Stimulated activated CD4-positive, alpha-beta T cell treated with anti-CD3 and anti-CD28 coated beads, Interleukin-15, amount 100 ng/mL, for 1 hour (primary cell): ENCODE measurements at places on chromosomes 2 and 18.

- DNase-seq, result no peak
These were observed 179.1 kb downstream of the ANKRD44 start for GRCh38 chr2:197131558-197131855.

GRCh38 chr2:241417626-241418025 is 61.5 kb downstream of the FARP2 start:
- no peak for DNase-seq

DNA sequence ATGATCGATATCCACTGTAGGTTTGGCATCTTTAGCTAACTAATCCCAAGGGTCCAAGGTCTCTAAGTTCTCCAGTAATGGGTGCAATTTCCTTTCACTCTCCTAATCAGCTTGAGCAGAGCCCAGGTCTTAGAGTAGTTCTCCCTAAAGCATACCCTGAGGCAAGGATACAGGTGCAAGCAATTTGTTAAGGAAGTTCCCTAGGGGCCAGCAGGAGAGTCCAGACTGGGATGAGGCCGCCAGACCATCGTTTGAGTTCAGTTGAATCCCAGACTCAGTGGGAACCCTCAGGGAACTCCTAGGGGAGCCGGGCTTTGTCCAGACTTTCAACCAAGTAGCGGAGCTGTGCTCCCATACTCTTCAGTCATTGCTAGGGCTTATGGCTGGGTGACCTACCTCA is 835.4 kb upstream of the CDH2 start:
- DNase-seq, result no peak

GRCh38 chr2:70633508-70633907 is 79.9 kb upstream of the TGFA start:
- DNase-seq, result no peak

GRCh38 chr18:58526425-58527284 is 102.2 kb downstream of the ALPK2 start:
- no peak for DNase-seq

GRCh38 chr18:55079481-55080355 is 120.5 kb upstream of the CCDC68 start:
- DNase-seq, result no peak

DNA sequence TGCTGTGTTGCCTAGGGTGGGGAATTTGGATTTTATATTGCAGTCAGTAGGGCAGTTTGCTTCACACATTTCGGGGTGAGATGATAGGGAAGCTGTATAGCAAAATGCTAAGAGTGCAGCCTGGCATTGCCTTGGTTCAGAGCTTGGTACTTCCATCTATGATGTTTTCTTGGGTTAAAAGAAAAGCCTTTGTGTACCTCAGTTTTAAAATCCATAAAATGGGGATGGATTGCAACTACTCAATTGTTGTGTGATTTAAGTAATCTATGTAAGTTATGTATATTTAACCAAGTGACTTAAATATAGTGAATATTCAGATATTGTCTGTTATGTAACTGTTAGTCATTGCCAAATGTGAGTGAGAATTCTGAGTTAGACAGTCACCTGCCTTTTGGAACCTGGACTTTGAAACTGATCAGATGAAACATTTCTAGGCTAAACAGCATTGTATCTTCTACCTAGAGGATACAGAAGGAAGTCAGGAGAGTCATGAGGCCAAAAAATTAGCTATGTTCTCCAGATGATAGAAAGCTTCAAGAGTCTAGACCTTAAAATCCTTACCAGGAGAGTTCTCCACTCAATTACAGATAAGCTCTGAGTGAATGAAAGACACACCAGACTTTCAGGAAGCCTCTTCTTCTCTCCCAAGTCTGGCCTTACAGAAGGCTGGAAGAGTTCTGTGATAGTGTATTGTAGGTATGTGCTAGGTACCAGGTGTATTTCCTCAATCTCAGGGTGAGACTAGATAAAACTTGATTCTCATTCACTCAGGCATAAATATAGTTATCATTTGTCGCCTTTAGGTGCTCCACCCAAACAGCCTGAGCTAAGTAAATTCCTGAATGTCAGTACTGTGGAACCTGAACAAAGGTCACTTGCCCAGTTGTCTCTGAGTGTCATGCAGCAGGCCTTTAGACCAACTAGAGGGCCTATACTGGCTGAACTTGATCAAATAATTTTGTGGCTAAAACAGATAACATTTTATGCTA is 7.5 kb downstream of the RIOK3 start:
- no peak for DNase-seq

GRCh38 chr2:140257692-140258300 is 1477.6 kb upstream of the NXPH2 start:
- no peak for DNase-seq

- no peak for DNase-seq
These were observed 15.4 kb downstream of the FEZ2 start for GRCh38 chr2:36582538-36582937.

- DNase-seq, result no peak
These were observed 135.0 kb downstream of the FIGN start for GRCh38 chr2:163600801-163601200.

- DNase-seq, result no peak
These were observed 95.9 kb upstream of the GRB14 start for GRCh38 chr2:164717000-164717803.

DNA sequence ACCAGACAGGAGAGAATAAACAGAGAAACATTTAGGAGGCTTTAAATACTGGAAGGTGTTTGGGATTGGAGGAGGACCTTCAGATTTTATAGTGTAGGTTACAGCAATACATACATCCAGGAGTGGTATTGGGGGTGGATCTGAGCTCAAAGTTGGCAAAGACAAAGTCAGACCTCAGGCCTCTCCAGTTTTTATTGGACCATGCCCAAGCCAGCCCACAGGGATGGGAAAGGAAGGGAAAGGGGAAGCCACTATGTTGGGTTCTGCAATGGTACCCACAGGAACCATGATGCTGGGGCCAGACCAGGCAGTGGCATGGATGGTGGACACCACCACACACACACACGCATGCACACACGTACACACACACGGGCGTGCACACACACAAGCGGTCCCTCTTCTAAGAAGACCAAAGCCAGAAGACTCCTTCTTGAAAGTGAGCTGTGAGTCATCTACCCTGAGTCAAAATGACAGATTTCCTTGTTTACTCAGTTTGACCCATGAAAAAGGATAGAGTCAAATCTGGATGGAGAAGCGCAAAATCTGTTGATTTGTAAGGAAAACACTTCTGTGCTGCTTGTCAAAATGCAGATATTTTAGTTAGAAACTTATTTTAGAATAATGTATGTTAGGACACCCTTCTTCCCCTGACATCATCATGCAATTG is 87.9 kb downstream of the TRABD2A start:
- no peak for DNase-seq

DNA sequence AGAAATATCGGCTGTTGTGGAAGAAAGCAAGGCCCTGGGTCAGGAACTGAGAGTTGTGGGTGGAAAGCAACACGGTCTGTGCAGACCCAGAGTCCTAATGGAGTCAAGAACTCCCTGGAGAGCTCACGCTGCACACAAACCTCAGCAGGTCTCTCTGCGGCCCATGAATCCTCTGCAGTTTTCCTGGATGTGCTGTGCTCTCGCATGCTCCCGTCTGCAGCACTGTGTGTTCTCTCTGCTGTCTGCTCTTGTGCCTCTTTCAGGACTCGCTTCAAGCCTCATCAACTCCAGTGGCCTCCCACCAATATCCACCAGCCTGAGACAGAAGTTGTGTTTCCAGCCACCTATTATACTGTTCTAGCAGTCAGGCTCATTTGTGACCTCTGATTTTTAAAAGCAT is 24.3 kb downstream of the RNU4ATAC start:
- no peak for DNase-seq

DNA sequence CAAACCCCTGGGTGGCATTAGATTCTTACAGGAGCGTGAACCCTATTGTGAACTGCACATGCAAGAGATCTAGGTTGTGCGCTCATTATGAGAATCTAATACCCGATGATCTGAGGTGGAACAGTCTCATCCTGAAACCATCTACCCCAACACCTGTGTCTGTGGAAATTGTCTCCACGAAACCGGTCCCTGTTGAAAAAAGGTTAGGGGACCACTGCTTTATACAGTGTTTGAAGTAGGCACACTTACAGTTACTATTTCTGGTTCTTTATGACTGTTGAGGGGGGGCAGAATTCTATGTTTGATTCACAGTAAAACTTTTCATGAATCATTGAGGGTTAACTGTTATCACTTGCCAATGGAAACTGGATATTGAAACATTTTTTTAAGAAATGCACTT is 72.0 kb downstream of the RIF1 start:
- no peak for DNase-seq

- DNase-seq, result no peak
These were observed 46.9 kb downstream of the SLC66A2 start for GRCh38 chr18:79904357-79905147.

- no peak for DNase-seq
These were observed 72.2 kb downstream of the HNMT start for GRCh38 chr2:138036522-138036921.

DNA sequence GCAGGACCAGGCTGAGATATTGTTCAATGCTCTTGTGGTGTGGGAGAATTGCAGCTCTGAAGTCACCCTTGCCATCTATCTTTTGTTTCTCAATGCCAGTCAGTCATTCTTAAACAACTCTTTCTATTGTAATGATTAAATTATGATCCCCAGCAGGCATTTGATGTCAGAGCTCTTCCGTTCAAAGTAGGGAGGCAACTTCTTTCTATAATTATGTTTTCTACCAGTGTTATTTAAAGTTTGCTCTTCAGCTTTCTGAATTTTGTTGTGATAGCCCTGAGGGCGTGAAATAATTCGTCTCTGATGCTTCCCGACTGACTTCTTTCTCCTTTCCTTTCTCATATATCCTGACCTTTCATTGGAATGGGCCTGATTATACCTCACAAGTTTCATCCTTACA is 161.4 kb upstream of the KLHL14 start:
- no peak for DNase-seq

DNA sequence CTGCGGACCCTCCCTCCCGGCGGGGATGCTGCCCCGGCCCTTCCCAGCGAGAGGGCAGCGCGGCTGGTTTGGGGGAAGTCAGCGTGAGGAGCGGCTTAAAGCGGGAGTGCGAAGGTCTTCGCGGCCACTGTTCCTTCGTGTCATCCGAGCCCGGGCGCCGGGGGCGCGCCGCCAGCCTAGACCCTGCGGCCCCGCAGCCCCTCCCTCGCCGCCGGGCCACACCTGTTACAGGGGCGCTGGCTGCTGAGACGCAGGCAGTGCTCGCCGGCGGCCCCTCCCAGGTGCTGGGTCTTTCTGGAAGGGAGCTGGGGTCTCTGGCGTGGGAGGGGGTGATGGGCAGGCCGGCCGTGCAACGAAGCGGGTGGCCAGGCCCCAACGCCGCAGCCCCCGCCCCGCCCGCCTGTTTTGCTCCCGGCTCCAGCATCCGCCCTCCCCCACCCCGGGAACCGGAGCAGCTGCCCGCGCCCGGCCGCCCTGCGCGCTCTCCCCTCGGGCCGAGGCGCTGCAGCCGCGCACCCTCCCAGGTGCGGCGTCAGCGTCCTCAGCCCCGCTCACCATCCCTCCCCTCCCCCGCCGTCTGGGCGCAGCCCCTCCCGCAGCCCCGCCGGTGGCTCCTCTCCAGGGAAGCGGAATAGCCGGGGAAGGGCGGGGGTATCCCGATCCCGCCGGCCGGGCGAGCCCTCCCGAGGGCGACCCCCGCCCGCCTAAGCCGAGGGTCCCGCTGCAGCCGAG is 727 bp downstream of the KIF1A start:
- DNase-seq, result no peak

- DNase-seq, result no peak
These were observed 92.9 kb downstream of the TWIST2 start for GRCh38 chr2:238940806-238941205.
